Frontal cortex (tissue), 4 donors: ENCODE measurements at places on chromosomes 13 and 19. TPM values are rescaled to one million over a fixed set of nuclear protein-coding genes. Genes with fewer than 3 reads are reported as not detected.
A peak's percentile ranks its signal among the peaks of the same experiment; 100 is the strongest.

SERP2 gene
- total RNA-seq: 26.1 TPM

DNA sequence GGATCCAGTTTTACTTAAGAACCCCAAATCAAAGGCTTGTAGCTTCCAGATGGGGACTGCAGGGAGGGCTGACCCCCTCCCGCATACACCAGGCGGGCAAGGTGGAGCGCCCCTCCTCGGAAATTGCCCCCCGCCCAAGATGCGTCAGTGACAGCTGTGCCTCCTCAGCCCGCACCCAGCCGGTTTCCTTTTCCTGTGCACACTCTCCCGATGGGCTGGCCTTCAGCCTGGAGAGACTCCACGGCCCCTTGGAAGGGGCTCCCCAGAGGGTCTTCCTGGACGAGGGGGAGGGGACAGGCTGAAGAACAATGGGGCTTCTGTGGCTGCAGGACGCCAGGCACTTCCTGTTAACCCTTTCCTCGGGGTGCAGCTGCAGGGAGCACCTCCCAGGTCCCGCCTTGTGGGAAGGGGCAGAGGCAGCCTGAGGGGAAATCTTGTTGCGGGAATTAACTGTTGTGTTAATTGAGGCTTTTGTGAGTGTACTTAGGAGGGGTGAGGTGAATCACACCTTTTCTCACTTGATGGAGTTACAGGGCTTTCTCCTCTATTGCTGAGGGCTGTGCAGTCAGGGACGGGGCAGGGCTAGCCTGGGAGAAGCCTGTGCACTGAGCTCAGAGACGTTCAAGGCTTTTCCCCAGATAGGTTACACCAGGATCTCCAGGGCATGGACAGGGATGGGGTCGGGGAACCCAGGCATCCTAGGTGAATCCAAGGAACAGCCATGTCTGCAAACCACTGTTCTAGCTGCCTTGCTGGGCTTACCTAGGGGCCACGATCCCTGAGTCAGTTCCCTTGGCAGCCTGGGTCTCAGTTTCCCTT lies 14.3 kb downstream of the IER2 start:
- DNase-seq: no peak

DNA sequence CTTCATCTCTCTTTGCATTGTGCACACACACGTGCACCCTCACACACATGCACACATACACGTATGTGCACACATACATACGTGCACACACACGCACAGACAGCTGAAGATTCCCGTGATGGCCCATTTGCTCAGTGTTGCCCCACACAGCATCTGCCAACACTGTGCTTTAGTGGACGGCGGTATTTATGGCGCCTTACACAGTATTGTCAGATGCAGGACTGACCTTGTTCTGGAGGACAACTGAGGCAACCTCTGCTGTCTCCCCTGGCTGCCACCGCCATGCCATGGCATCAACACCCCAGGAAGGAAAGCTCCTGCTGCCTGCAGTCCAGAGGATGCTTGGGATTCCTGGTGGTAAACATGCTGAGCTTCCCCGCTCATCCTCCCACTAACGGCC lies 316.4 kb downstream of the TEX29 start:
- no peak for DNase-seq

DNA sequence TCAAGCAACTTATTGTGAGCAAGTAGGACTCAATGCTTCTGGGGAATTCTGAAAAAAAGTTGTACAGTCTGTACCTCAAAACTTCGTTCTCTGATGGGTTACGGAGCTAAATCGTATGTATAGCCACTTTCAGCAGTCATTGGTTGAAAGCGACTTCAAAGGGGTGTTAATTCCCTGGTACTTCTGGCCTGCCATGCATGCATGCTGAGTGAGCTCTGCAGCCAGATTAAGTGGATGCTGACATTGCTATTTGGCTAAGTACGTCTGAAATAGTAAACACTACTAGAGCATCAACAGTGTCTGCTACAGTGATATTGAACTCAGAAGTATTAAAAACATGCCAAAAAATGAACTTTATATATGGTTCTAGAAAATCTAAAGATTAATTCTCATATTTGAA lies 1183.1 kb upstream of the PCDH20 start:
- no peak for DNase-seq

- DNase-seq: peak; percentile 64
Measured at GRCh38 chr19:49533551-49534488, 6.0 kb downstream of the RCN3 start.
